ENCODE measurements at places on chromosomes 13 and 19.

- DNase-seq, result no peak
Measured at GRCh38 chr13:90686442-90686841, 661.0 kb upstream of the MIR17HG start.

GRCh38 chr13:100541897-100542825, 46.4 kb downstream of the GGACT start:
- no peak for DNase-seq

- no peak for DNase-seq
Measured at GRCh38 chr13:36997716-36998427, 1.3 kb downstream of the ALG5 start.

DNA sequence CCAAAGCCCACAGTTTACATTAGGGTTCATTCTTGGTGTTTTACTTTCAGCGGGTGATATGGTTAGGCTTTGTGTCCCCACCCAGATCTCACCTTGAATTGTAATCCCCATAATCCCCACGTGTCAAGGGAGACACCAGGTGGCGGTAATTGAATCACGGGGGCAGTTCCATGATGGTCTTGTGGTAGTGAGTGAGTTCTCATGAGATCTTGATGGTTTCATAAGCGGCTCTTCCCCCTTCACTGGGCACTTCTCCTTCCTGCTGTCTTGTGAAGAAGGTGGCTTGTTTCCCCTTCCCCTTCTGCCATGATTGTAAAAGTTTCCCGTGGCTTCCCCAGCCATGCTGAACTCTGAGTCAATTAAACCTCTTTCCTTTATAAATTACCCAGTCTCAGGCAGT, 12.0 kb downstream of the FPR2 start:
- no peak for DNase-seq

DNA sequence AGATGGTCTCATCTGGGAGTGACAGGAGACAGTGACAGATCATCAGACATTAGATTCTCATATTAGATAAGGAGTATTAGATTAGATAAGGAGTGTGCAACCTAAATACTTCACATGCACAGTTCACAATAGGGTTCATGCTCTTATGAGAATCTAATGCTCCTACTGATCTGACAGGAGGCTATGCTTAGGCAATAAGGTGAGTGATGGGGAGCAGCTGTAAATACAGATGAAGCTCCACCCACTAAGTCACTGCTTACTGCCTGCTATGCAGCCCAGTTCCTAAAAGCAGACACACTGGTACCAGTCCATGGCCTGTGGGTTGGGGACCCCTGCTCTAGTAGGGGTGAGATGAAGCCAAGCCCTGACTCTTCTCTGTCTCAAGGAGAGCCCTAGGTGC, 10.0 kb upstream of the IGFL3 start:
- no peak for DNase-seq

DNA sequence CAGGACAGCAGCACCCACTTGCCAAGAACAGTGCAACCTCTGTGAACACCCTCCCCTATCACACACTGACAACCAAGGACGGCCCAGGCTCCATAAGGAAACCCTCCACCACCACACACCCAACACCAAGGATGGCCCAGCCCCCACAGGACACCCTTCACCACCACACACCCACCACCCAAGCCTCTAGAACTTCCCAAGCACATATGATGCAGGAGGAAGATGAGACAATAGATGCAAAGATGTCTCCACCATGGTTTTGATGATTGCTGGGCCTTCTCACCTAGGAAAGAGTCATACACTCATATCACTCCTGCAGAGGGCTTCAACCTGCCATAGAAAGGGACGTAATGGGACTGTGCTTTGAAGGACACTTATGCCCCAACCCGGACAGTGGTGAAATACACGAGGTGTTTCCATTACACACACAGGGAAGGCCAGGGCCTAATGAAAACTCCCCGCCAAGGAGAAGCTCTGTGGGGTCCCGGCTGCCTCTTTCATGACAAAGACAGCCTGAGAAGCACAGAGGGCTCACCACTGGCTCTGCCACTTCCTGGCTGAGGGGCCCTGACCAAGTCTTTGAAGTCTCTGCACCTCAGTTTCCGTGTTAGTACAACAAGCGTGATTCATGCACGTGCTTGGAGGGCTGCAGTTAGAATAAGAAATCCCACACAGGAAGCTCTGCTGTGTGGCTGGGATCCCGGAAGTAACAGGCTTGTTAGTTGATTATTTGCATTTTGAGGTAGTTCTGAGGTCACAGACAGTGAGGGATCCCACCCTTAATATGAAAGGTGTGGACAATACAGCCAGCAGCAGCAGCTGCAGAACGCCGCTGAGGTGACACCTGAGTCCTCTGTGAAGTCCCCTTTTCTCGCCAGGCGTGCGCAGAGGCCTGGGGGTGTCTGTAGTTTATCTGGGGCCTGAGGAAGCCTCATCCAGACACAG, 61.9 kb upstream of the ATP12A start:
- no peak for DNase-seq

DNA sequence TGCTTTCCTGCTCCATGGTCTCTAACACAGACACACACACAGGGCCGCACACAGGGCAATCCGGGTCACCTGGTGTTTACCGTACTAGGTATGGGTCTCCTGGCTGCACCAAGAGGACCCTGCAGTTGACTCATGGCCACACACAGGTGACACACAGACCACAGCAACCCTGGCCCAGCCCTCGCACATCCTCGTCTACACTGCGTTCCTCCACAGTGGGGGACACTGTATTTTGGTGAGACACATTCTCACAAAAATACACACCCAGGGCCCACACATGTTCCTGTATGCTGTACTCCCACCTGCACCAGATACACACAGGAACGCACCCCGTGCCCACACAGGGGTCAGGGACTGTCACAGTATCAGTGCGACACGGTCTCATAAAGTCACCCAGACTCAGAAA, 12.8 kb downstream of the PDE4A start:
- DNase-seq, result no peak

- DNase-seq, result peak; percentile 66
Measured at GRCh38 chr19:58409010-58409790, 751 bp downstream of the ZNF584 start.
